ENCODE measurements at places on chromosomes 6 and 20.

DNA sequence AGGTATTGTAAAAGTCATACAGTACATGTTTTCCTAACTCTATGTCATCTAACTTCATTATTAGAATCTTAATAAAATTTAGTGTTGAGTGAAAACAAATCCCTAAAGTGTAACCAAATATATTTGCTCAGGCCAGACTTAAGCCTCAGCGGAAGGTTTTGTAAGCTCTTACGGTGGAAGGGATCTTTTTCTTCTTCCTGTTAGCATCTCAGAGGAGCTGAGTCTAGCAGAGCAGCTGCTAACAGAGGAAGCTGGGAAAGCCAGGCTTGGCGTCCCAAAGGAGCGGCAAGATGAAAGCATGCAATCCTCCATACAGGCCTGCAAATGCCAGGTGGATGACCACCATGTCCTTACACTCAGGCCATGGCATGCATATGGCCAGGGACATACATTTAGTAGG lies 72.4 kb downstream of the ADTRP start:
- DNase-seq = no peak

DNA sequence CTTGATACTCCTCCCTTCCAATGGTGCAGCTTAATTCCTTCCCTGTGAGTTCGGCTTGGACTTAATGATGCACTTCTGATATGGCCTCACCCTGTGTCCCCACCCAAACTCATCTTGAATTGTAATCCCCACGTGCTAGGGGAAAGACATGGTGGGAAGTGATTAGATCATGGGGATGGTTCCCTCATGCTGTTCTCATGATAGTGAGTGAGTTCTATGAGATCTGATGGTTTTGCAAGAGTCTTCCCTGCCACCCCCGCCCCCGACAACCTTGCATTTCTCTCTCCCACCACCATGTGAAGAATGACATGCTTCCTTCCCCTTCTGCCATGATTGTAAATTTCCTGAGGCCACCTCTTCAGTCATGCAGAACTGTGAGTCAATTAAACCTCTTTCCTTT lies 50.3 kb upstream of the HLA-G start:
- DNase-seq = no peak

GRCh38 chr6:73514746-73515110 lies 6.1 kb downstream of the EEF1A1 start:
- DNase-seq = no peak

- no peak for DNase-seq
Measured at GRCh38 chr6:90144396-90144795, 152.2 kb downstream of the BACH2 start.

DNA sequence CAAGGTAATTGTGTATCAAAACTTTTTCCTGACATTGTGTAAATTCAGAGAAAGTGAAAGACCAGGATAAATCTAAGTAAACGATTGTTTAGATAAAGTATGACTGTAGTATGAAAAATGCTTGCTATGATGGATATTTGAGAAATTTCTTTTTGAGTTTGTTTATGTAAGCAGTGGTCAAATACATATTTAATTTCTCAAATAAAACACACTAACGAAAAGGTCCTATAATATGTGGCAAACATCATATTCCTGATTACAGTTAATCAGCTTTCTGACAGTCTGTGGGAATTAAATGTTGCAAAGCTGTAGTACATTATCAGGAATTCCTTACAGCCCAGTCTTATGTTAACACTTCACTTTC lies 636.9 kb downstream of the MMUT start:
- DNase-seq = no peak

- DNase-seq = no peak
Measured at GRCh38 chr6:130517444-130517931, 151.7 kb downstream of the TMEM200A start.

- no peak for DNase-seq
Measured at GRCh38 chr20:64082820-64083377, 1.3 kb downstream of the LKAAEAR1 start.

DNA sequence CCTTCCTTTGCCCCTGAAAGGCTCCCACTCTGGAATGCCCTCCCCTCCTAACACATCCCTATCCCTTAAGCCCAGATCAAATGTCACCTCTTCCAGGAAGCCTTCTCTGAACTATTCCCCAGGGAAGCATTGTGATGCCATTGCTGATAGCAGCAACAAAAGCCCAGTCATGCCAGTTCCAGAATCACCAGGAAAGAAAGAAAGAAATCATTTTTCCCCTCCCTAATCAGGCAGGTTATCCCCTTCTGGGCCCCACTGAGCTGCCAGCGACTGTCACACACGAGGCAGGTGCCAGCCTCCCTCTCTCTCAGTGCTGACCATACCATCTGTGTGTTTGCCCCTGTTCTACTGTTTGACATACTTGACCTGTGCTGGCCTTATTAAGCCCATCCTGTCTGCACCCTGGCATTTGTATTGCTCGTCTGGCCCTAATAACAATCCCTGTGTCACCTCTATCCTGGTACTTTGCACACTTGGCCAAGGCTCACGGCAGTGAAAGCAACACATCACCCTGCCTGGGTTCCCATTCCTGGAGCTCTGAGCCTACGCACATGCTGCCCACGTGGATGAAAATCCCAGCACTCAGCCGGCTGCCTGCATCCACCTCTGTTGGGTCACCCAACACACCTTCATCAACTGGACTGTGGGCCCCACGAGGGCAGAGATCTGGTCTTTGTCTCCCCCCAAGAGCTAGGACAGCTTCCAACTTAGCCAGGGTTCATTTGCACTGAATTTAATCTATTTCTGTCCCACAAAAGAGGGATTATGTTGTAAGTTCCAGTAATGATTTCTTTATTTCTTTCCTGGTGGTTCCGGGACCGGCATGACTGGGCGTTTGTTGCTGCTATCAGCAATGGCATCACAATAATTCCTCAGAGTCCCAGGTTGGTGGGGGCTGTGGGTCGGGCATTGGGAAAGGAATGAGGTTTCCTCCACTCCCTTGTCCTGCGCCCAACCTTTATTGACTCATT lies 5.3 kb upstream of the BPIFB1 start:
- DNase-seq = no peak

GRCh38 chr20:24960302-24960801 lies 11.3 kb downstream of the CST7 start:
- DNase-seq = no peak

DNA sequence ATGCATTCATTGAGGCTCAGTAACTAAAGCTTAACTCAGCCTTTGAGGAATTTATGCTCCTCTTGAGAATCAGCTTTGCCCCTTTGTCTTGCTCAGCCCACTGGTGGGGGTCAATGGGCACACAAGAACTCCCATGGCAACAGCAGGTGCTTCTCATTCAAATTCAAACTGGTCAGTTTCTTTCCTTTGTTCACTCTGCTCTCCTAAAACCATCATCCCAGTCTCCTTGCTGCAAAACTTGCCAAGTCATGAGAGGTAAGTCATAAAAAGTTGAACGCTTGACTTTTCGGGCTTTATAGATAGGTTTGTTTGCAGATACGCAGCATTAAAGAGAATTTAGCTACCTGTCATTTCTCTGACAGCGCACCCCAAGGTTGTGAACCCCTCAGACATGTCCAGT lies 146.8 kb downstream of the TFAP2A start:
- DNase-seq = no peak

DNA sequence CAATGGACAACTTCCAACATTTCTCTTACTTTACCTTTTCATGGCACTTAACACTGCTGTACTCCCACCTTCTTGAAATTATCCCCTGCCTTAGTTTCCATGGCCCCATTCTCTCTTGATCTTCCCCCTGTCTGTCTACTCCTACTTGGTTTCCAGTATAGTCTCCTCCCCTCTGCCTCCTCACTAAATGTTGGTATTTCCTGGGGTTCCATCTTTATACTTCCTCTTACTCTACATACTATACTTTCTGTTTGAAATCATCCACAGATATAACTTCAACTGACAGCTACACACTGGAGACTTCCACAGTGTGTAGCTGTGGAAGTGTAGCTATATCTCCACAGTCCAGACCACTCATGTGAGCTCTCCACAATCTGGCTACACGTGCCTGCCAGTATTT lies 13.5 kb downstream of the ZHX3 start:
- no peak for DNase-seq

DNA sequence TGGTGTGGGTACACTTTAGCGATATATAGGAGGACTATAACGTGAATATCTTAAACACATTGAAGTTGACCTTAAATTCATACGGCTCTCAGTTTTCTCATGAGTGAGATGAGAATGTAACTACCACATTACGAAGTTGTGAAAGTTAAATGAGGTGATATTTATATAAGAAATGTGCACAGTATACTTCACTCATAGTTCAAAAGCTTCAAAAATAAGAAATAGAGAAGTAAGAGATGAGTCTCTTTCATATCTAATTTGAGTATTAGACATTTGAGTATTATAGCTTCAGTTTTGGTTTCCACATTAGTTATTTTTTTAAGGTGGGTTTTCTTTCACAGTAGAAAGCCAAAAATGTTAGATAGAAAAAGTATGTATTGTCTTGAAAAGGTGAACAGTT lies 183.3 kb downstream of the NKAIN2 start:
- no peak for DNase-seq

- no peak for DNase-seq
Measured at GRCh38 chr6:142686507-142686887, 258.5 kb downstream of the HIVEP2 start.

- no peak for DNase-seq
Measured at GRCh38 chr6:47028835-47029360, 13.2 kb downstream of the ADGRF1 start.

- DNase-seq = no peak
Measured at GRCh38 chr20:62508641-62509051, 32.9 kb upstream of the GATA5 start.

- no peak for DNase-seq
Measured at GRCh38 chr6:81792826-81793225, 40.3 kb upstream of the TENT5A start.

- DNase-seq = no peak
Measured at GRCh38 chr6:122604676-122605075, 5.5 kb upstream of the PKIB start.

DNA sequence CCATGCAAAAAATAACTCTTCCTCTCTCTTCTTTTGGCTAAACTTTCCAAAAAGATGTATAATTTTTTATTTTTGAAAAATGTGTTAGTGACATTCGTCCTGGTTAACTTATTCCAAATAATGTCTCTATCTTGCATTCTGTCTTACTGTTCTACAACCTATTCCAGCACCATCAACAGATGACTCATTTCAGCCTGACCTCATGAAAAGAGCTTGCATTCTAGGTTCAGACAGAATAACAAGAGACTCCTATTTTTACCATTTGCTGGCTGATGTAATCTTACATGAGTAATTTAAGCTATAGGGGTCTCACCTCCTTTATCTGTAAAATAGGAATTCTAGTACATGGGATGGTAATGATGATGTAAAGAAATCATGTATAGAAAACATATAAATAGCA lies 109.0 kb downstream of the FUT9 start:
- DNase-seq = no peak

GRCh38 chr20:50197463-50198179 lies 7.0 kb downstream of the CEBPB start:
- DNase-seq = no peak

- DNase-seq = no peak
Measured at GRCh38 chr6:104252276-104252675, 607.4 kb downstream of the HACE1 start.
